ENCODE measurements at places on chromosomes 6 and 20.

GRCh38 chr20:30286157-30286556, 971.3 kb upstream of the DEFB115 start:
- DNase-seq: no peak

DNA sequence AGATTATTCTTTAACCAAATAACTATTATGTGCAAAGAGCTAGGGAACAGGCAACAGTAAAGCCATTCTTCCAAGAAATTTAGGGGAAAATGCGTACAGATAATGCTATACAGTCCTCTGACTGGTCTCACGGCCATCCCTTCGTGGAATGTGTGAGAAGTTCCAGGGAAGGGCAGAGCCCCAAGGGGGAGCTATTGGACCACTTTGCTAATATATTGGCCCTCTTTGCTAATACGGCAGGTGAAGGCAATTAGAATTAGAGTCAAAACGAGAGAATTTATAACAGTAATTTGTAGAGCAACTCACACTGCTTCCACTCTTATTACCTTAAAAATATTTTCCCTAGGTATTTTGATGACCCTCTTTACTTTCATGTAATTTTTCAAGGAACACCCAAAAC, 140.4 kb downstream of the IMPG1 start:
- no peak for DNase-seq

GRCh38 chr20:51512645-51513044, 29.9 kb downstream of the NFATC2 start:
- DNase-seq: no peak

DNA sequence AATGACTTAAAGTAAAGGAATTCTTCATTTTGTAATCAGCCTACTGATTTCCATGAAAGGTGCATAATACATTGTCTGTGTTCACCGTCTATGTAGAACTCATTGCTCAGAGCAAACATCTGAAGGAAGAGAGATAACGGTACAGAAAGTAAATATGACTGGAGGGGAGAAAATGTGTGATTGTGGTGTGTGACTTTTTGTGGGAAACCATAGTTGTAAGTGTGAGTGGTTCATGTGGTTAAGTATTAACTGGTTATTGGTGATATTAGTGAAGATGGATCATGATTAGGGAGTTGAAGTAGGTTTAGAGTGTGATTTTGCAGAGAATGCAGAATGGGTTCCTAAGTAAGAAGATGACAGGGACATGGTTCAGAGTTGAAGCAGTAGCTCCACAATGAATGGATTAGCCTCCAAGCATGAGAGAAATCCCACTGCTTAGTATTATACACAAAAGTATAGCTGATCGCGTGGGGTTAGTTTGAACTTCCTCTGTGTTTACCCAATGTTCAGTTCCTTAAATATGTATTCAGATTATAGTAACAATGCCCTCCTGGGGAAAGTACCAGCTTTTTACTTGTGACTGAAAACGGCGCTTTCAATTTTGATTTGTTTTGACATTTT, 368.9 kb downstream of the UTRN start:
- no peak for DNase-seq

- no peak for DNase-seq
Measured at GRCh38 chr20:19673575-19673974, 84.5 kb upstream of the RIN2 start.

DNA sequence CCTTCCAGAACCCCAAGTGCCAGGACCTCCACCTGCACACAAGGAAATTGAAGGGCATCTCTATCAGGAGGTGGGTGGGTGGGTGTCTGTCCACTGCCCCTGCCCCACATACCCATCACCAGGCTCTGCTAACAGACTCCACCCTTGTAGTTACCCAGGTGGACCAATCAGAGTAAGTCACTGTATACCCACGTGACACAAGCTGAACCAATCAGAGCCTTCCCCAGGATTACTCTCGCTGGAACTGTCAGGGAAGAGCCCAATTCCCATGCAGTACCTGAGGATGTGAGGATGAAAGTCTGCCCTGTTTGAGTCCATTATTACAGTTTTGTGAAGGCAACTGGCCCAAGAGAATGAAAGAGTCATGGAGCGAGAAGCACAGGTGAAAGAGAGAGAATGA, 4.2 kb downstream of the OCSTAMP start:
- no peak for DNase-seq

DNA sequence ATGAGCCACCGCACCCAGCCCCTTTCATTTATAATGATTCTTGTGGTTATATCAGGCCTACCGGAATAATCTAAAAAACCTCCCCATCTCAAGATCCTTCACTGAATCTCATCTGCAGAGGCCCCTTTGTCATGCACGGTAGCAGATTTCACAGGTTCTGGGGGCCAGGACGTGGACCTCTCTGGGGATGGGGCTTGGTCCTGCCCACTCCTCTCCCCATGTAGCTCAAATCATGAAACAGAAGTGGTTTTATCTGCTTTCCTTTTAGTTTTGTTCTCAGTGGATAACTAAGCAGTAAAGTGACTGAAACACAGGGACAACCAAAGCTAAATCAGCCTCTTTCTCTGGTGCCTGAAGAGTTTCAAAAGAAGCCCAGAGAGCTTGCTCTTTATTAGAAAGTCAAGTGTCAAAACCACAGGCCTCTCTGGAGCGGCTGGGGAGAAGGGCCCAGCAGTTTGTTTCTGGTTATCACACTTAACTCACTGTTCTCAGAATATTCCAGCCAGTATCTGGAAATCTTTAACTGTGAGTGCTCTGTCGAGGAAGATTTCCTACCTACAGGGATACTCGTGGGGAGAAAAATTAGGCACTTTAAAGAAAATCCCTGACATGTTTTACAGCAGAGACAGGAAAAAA, 60.6 kb upstream of the FAM184A start:
- DNase-seq: no peak
